Fibroblast of skin of scalp (primary cell): ENCODE measurements at places on chromosomes 4 and X.

GRCh38 chr4:47474799-47475198, 10.3 kb upstream of the ATP10D start:
- no peak for DNase-seq

DNA sequence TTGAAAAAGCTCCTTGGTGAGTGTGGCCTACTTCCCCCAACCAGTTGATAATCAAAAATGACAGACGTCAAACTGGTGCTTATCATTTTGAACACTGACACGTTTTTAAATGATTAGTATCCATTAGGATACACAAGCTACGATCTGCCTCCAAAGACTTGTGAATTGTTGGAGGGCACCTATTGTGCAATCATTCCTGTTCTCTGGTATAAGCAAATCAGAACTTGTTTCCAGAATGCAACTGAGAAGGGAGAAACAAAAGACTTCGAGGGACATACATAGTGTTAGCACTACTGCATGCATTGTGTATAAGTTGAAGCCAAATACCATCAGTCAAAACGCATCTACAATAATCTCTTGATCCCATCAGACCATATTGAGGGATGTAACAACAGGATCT, 11.6 kb downstream of the NPY2R start:
- no peak for DNase-seq

DNA sequence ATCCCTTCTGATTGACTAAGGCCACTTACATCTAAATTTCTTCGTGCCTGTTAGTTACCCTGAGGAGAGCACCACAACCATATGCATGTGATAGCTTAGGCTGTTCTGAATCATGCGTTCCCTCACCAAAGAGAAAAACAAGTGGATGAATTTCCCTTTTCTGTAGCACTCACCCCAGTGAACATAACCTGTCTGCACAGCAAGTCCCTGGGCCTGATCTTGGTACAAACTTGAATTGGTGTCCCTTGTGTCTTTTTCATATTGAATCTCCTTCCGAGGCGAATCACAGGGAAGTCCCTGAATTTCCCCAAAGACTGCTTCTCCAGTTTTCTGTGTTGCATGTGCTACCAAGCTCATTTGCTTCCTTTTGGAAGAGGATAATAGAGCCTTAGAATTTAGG, 100.4 kb downstream of the KLHL8 start:
- no peak for DNase-seq

- no peak for DNase-seq
These were observed 813.0 kb downstream of the TRAM1L1 start for GRCh38 chr4:116272336-116272735.

DNA sequence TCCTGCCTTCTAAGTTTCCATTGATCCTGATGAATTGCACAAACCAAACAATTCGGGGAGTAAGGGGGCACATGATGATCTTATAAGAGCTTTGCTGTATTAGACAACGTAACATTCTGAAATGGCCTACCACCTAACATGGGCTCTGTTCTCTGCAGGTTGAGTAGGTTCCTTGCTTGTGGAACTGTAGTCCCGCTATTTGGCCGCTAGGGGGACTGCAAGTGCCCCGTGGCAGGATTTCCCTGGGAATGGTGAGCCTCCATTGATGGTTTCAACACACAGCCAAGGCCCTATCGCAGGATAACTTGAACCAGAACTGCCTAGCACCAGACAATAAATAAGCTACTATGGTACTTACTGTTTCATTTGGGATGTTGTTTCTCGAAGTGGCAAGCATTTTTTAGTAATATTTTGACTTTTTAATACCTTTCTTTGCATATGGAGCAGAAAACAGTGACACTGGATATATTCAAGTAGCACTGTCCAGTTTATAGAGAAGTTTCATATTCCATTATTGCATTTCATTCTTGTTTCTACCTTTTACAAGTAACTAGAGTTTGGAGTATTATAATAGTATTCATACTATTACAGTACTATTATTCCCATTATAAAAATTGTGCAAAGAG, 11.9 kb downstream of the AR start:
- peak; percentile 55 for DNase-seq

- peak; percentile 2 for DNase-seq
These were observed 3.7 kb upstream of the TEX13D start for GRCh38 chrX:124328765-124329164.

- peak; percentile 80 for DNase-seq
These were observed 217.4 kb upstream of the PITX2 start for GRCh38 chr4:110840221-110840654.

DNA sequence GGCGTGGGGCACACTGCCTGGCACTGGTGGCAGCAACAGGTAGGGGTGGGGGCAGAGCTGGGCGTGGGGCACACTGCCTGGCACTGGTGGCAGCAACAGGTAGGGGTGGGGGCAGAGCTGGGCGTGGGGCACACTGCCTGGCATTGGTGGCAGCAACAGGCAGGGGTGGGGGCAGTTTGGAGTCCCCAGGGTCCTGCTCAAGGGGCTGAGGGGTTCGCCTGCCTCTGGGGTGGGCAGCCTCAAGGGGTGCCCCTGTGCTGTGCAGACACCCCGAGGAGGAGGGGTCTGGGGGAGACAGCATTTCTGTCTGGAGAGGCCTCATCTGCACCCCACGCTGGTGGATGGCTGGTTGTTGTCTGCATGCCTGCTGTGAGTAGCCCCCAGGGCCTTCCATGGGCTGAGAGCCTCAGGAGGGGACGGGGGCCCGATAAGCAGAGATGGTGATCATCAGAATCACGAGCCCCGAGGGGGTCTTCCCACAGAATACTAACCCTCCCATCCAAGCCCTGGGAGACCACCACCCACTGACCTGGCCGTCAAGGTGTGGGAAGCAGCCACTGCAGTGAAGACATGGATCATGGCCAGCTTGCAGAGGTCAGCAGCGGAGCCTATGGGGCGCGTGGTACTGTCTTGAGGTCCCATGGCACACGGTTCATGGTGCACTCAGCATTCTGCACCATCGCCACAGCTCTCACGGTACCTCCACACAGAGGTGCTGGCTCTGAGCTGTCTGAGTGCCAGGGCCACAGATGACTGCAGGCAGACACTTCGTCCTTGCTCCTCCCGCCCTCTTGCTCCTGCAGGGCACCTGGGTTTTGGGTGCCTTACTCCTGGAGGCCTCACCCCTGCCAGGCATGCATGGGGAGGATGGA, 21.5 kb downstream of the NAT8L start:
- no peak for DNase-seq

DNA sequence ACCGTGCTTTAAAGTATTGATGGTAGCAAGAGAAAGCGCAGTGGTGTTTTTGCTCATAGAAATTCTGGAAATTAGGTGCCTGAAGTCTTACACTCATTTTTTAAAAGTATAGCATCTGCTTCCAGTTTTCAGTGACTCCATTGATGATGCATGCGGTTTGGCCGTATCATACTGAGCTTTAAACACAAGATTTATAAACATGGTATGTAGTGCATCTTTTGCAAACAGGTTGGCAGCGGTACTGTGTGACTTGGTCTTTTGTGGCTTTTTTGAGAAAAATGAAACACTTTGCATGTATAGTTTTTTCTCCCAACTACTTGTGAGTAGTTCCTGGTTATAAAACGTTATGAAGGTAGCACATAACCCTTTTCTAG, 2.0 kb downstream of the DDX3X start:
- no peak for DNase-seq

DNA sequence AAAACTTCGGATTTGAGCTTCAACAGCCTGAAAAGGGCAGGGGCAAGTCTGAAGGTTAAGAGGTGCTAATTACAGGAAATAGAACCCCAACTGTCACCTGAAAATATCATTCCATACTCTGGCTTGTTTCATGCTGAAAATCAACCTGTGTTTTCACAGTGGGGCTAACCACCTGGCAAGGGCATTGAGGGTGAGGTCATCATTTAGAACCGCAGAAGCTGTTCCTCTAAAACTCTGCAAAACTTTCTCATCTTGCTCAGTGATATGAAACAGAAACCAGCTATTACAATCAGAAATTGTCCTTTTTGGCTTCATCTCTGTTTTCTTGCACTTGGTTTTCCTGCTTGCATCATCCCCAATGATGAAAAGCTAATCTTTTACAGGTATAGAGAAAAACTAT, 247.6 kb downstream of the DCLK2 start:
- DNase-seq = no peak

GRCh38 chr4:81714291-81714690, 242.6 kb upstream of the RASGEF1B start:
- no peak for DNase-seq

DNA sequence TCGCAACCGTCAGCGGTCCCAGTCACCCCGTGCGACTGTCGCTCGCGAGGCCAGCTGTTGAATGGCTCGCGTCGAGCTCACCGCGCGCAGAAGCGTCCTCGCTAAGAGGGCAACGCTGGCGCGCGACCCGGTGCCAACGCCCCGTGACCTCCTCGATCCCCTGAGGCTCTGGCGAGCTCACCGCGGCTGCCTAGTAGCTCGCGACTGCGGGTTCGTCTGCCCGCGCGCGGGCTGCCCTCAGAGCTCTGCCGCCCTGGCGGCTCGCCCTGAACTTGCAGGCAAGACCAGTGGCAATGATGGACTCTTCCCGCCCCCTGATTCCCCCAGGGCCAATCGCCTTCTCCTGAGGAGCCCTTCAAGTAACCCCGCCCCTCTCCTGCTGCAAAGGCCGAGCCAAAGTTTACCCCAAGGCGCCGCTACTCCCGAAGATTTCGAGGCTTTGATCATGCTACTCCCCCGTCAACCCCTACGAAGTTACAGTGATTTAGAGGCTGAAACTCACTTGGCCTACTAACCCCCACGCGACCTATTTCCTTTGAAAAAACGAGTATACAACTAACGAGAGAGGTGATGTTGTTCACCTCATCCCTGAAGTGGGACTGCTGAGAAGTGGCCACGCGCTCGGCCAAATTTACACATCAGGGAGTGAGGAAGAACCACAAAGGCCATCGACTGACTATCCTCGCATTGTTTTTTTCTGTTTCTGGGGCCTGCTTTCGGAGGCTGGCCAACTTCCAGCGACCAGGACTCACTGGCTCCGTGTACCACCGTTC, 37.5 kb downstream of the PGRMC1 start:
- DNase-seq = peak; percentile 73

DNA sequence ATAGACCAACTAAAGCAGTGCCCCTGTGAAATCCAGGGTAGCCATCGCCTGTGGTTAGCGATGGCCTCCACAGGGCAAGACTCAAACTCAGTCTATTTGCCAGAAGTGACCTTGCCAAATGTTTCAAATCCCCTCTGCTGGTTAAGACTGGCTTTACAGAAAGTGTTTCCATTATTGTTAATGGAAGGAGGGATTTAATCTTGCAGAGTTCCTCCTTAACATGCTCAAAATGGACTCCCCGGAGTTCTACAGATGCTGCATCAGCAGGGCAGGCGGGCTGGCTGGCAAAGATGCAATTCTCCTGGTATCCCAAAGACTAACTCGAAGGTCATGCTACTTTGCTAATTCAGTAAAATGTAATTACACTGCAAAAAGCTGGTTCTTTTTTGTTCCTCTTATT, 313.0 kb upstream of the SLC7A11 start:
- DNase-seq = no peak

GRCh38 chrX:13659063-13659462, 6.1 kb downstream of the TCEANC start:
- DNase-seq = peak; percentile 19

GRCh38 chrX:154774622-154775021, 12.0 kb downstream of the DKC1 start:
- DNase-seq = no peak

DNA sequence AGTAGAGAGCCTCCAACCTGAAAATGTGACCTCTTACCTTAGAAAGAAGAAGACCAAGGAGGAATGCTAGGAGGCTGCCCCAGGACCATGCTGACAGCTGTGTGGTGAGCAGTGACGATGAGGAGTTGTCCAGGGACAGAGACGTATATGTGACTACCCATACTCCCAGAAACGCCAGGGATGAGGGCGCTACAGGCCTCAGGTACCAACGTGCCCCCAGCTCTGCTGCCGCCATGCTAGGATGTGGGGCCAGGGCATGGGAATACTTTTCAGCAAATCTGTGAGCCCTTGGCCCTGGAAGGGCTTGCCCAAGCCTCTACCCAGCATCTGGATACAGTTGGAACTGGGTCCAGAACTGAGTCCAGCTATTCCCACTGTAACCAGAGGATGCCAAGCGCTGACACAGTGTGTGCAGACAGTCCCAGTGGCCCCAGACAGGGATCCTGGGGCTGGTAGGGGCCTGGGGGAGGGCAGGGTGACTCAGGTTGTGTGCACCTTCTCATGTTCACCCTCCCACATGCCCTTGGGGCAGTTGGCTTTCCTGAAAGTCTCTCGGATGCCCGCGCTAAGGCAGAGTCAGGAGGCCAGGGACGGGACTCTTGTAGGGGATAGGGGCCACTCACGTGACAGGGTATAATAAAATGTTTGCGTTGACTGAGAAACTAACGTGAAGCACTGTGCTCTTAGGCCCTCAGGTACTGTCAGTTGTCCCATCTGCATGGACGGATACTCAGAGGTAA, 23.9 kb upstream of the FAM193A start:
- DNase-seq = no peak

DNA sequence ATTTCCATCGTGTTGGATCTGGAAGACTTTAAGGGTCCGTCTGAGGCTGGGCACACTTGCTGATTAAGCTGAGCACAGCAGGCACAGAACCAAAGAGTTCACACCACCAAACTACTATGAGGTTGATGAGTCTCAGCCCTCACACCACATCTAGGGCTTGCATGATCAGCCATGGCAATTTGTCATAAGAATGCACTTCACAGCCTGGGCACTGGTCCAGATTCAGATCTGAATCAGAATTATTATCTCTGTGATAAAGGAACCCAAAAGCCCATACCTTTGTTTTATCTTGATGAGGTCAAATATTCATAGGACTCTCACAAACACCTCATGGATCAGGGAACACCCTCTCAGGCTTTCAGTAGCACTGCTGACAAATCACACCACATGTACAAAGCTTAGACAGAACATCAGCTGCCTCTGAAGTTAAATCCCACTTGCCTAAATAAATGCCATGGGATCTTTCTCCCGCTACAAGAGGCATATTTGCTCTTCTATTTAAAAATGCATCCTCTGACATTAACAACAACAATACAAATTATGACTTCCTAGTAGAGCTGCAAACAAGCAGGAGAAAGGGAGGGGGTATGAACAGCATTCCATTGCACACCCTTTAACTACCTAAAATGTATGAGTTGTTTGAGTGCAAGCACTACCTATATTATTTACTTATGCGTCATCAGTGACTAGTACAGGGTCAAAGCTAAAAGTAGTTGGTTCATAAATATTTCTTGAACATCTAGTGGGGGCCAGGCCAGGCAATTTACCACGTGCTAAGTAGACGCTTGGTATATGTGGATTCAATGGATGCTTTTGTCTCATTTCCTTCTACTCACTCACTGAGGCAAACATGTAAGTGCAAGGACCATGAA, 186.3 kb upstream of the FGF13 start:
- DNase-seq = no peak
